ENCODE measurements at places on chromosomes 12 and 14.

DNA sequence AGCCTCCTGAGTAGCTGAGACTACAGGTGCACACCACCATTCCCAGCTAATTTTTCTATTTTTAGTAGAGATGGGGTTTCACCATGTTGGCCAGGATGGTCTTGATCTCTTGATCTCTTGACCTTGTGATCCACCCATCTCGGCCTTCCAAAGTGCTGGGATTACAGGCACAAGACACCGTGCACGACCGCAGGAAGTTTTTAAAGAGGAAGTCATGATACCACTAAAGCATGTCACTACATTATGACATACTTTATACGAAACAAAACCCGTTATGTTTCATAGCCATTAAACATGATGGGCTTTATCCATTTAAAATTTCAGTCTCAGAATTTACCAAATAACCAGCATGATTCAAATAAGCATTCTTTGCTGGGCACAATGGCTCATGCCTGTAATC, 83.8 kb upstream of the DUSP6 start:
- DNase-seq, result no peak

- DNase-seq, result no peak
Observed at GRCh38 chr14:59175404-59175803, 13.1 kb upstream of the DAAM1 start.

- DNase-seq, result no peak
Observed at GRCh38 chr14:67722293-67722692, 20.6 kb downstream of the RDH12 start.

DNA sequence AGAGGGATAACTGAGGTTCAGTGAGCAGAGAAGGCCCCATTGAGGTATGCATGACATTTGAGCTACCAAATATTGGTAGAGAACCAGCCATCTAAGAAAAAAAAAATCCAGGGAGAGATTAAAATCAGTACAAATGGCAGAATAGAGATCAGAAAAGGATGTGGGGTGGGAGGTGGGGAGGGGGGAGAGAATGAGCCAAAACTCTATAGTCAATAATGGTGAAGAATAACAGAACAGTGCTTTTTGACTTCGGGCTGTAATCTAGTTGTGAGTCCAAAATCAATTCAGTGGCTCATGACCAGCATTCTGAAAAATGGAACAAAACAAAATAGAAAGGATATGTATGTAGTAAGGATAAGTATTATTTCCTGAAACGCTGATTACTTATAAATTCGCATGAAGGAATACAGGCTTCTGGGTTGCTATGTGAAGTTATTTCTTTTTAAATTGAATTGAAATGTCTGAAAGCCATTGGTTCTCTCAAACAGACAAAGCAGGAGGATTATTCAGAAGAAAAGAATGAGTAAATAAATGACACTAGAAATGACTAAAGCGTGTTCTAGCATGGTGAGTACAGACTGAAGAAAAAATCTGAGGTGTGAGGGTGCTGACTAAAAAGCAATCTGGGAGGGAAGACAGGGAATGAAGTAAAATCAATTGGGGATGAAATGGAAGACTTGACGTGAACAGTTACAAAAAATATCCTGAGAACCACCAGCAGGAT, 72.4 kb downstream of the ATP2B1 start:
- DNase-seq, result no peak

DNA sequence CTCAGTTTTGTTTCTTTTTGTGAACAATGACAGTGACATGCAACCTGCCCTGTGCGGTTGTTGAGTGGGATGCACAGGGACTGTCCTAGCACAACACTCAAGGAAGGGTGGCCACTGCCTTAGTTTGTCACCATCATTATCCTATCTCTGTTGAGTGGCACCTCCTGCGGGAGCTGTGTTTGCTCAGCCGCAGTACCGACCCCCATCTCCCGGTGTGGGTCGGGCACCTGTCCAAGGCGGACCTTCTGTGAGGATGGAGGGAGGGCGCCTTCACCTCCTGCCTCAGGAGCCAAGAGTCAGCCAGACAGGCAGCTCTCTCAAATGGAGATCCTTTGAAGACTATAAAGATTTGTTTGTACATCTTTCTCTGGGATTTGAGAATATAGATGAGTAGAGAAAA, 142.1 kb downstream of the TSPAN9 start:
- no peak for DNase-seq

- no peak for DNase-seq
Observed at GRCh38 chr12:68508576-68508975, 102.1 kb upstream of the RAP1B start.

- no peak for DNase-seq
Observed at GRCh38 chr12:131420867-131421447, 289.9 kb upstream of the SFSWAP start.

GRCh38 chr14:78308079-78308478, 137.9 kb downstream of the NRXN3 start:
- no peak for DNase-seq

GRCh38 chr12:67073336-67073735, 195.8 kb upstream of the CAND1 start:
- no peak for DNase-seq

- DNase-seq, result no peak
Observed at GRCh38 chr14:61140872-61141271, 140.3 kb downstream of the TMEM30B start.

GRCh38 chr12:90055071-90055470, 346.4 kb upstream of the ATP2B1 start:
- no peak for DNase-seq

- DNase-seq, result no peak
Observed at GRCh38 chr14:44316647-44317440, 190.2 kb downstream of the FSCB start.

GRCh38 chr12:65902500-65902899, 78.2 kb downstream of the HMGA2 start:
- DNase-seq, result no peak

DNA sequence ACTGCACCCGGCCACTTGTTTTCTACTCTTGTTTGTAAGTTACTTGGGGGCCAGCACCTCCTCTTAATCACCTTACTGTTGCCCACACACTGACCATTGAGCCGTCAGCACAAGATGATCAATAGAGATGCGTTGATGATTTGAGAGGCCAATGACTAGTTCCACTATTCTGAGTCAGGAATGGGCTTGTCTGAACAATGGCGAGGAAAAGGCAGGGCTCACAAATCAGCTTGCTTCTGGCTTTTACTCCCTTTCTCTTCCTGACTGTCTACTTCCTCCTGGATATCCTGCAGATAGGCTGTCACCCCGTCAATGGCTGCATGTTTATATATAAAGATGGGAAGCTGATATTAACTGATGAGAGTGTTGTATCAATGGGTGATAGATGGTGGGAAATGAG, 29.1 kb upstream of the HDAC7 start:
- no peak for DNase-seq

DNA sequence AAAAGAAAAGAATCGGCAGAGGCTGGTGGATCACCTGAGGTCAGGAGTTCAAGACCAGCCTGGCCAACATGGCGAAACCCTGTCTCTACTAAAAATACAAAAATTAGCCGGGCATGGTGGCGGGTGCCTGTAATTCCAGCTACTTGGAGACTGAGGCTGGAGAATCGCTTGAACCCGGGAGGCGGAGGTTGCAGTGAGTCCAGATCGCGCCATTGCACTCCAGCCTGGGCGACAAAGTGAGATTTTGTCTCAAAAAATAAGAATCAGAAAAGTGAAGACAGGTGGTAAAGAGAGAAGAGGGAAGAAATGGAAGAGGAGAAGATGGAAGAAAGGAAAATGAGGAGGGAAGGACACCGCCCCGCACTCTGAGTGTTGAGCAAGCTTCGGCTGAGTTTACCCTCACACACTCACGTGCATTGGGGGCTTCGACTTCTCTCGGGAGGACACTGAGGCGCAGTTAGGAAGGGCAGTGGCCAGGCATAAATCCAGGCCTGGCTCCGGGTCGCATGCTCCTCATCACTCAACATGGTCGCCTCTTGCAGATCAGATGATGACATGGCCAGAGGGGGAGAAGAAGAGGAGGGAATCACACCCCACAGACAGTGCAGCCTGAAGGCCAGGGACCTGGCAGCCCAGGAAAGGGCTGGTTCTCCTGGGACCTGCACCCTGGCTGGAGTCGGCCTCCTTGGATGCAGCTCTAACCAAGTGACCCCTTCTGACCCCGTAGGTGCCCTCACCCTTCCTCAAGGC, 61.1 kb downstream of the PRMT8 start:
- DNase-seq, result no peak

- no peak for DNase-seq
Observed at GRCh38 chr14:53432378-53432802, 279.3 kb upstream of the DDHD1 start.

DNA sequence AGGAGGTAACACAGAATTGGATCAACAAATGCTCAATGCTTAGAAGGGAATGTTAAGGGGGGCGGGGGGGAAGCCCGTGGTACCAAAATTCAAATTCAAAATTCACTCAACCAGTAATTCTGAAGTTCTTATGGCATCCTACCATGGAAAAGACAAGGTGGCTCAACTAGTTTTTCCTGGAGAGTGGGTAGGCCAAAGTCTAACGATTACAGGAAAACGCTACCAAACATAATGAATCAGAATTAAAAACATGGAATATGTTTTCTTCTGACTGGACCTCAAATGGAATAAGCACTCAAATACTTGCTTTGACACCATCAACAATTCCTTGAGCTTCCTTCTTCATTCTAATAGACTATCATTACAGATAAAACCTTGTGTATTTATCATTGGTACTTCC, 2.3 kb downstream of the NACA start:
- DNase-seq, result no peak

DNA sequence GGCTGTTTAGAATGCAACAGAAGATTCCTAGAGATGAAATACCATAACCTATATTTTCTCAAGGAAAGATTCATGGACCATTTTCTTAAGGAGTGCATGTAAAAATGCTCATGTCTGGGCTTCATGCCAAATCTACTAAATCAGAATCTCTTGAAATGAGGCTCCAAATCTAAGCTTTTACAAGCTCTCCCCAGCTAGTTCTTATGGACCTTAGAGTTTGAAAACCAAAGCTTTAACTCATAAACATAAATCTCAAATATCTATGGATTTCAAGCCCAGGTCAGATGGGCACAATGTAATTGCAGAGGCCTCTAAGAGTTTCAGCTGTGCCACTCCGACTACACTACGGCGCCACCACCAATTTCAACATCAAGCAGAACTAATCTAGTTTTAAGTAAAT, 117.3 kb upstream of the CAND1 start:
- DNase-seq, result no peak

DNA sequence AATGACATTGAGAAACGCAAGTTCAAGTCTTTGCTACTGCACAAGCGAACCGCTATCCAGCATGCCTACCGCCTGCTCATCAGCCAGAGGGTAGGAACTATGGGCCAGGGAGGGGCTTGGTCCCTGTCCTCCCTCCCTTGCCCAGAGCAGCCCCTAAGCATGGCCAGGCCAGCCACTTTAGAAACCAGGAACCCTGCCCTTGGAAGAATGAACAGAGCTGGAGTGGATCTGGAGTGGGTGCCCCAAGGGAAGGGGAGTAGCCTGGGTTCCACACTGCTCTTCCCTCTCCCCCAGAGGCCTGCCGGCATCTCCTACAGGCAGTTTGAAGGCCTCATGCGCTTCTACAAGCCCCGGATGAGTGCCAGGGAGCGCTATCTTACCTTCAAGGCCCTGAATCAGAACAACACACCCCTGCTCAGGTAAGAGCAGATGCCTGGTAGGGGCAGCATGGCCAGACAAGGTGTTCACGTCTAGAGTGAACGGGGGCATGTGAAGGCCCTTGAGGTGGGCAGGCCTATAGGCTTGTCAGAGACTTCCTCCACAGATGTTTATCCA, 55.8 kb downstream of the TPCN1 start:
- no peak for DNase-seq

DNA sequence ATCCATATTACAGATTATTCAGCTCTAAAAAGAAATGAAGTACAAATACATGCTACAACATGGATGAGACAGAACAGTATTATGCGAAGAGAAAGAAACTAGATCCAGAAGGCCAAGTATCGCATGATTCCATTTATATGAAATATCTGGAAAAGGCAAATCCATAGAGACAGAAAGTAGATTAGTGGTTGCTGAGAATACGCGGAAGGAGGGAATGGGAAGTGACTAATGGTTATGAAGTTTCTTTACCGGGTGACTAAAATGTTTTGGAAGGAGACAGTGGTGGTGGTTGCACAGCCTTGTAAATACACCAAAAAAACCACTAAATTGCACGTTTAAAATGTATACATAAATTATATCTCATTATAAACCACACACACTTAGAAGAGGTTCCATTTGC, 12.5 kb downstream of the PRDM4 start:
- no peak for DNase-seq

- no peak for DNase-seq
Observed at GRCh38 chr12:83093426-83093825, 406.7 kb downstream of the TMTC2 start.

DNA sequence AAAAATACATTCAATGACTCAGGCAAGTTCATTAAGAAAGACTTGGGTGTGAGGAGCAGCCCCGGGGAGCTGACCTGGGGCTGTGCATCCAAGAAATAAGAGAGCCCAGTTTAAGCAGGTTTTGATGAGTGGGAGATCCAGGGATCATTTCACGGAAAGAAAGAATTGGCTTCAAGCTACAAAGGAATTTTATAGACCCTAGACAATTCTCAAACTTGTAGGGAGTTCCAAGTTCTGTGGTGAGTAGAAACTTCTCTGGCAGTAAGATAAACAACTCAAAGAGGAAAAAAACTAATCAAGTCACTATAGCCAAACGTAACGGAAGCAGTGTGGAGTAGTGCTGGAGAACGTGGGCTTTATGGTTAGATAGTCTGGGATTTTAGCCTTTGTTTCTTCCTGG, 175.7 kb upstream of the DDHD1 start:
- no peak for DNase-seq

DNA sequence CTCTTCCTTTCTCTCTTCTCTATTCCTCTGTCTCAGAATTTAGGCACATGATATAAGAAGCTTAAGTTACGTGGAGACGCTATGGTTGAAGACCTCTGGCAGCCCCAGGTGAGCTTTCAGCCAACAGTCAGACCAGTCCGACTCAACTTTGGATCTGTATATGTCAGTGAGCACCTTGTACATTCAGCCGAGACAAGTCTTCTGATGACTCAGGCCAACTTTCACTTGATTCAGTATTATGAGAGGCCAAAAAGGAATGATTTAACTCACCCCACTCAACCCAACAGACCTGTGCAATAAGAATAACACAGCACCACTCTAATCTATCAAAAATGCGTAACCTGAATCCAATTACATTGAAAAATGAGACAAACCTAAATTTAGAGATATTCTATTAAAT, 47.5 kb upstream of the FOXG1 start:
- no peak for DNase-seq

GRCh38 chr14:44418856-44419255, 88.2 kb downstream of the FSCB start:
- no peak for DNase-seq
